ENCODE measurements at places on chromosomes 5 and 9.
A peak's percentile ranks its signal among the peaks of the same experiment; 100 is the strongest.

- no peak for DNase-seq
Measured at GRCh38 chr5:100647461-100648230, 112.5 kb downstream of the FAM174A start.

GRCh38 chr5:152151113-152151512 lies 226.5 kb upstream of the GLRA1 start:
- DNase-seq: no peak

DNA sequence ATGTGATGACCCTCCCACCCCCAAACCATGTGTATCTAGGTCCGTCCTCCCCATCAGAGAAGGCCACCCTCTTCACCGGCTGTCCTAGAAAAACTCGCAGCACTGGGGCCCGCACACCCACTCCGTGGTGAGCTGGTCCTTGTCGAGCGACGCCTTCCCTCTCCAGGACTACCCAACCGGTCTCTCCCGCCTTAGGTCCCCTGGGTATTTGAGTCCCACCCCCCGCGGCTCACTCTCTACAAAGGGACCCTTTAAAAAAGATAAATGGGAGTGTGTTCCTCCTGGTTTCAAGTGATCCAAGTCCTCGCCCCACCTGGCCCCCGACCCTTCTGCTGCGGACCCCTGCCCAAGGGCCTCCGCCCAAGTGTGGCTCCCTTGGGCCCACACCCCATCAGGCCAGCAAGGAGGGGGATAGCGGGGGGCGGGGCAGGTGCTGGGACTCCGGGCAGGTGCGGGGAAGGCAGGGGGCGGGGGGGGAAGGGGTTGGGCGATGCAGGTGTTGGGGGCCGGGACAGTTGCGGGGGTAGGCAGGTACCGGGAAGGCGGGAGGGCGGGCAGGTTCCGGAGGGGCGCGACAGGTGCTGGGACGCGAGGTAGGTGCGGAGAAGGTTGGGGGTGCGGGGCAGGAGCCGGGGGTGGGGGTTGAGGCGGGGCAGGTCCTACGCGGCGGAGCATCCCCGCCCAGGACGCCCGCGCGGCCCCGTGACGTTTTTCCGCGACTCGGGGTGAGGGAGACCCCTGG lies 970 bp upstream of the ARRDC1 start:
- DNase-seq: no peak

- DNase-seq: no peak
Measured at GRCh38 chr9:134295746-134296250, 30.5 kb upstream of the RXRA start.

GRCh38 chr9:126962336-126962735 lies 47.8 kb downstream of the RALGPS1 start:
- no peak for DNase-seq

DNA sequence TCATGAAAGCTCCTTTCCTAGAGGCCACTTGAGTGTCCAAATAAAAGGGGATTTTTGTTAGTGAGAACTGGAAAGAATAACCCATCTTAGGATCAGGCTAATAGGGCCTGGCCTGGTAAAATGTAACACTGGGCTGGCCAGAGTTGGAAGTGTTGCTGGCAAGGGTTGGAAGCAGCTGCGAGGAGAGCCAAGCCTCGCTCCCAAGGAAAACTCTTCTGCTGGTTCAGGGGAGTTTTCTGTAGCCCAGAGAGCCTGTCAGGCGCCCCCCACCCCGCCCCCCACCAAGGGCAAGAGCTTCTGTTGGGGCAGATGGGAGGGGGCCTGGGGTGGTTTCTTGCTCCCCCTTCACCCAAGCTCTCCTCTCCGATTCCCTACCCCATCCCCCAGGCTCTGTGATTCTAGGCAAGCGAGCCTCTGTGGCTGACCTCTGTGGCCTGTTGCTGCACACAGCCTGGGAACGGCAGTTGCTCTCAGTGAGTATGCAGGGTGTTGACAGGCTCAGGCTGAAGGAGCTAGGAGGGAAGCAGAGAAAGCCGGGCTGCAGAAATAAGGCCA lies 547.8 kb downstream of the CCDC171 start:
- no peak for DNase-seq

GRCh38 chr5:147190331-147190730 lies 44.5 kb upstream of the STK32A start:
- DNase-seq: no peak

GRCh38 chr5:123099514-123100151 lies 10.6 kb downstream of the PRDM6 start:
- DNase-seq: no peak

- DNase-seq: no peak
Measured at GRCh38 chr5:162283609-162284008, 216.0 kb downstream of the GABRG2 start.

DNA sequence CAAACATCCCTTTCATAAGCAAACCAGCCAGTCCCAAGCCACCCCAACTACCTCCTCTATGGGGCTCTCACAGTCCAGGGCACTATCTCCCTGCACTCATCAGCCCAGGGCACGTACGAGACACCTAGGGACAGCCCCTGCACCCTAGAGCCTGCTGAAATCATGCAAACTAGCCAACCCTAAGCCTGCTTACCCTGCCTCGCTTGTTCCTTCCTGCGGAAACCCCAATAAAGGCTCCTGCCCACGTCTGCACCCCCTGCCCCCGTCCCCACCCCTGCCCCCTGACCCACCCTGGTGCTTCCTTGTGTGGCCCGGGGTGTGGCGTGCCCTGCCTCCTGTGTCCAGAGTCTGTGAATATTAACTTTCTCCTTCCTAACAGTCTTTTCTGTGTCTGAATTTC lies 135.9 kb downstream of the GADD45G start:
- no peak for DNase-seq

- no peak for DNase-seq
Measured at GRCh38 chr5:10461041-10461440, 19.4 kb downstream of the ROPN1L start.

GRCh38 chr9:121066850-121067249 lies 7.9 kb upstream of the CNTRL start:
- no peak for DNase-seq

- peak; percentile 11 for DNase-seq
Measured at GRCh38 chr9:88355166-88355565, 33.1 kb upstream of the SPIN1 start.

GRCh38 chr5:32559411-32559810 lies 25.9 kb upstream of the SUB1 start:
- DNase-seq: no peak

GRCh38 chr9:4548811-4549725 lies 58.8 kb downstream of the SLC1A1 start:
- DNase-seq: no peak

DNA sequence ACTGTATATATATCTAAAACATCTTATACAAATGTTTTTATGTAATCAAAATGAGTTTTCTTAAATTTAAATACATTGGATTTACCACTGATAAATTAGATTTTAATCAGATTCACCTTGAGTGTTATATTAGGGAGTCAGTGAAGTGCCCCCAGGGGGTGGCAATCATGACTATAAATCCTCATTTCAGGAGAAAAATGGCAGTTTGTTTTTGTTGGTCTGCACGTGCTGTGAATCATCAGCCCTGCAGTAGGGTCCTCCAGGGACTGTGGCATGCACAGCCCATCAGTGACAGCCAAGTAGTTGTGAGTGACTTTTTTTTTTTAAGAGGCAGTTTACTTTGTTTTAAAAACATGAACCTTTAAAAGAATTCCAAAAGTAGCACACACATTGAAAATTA lies 65.2 kb downstream of the ZSWIM6 start:
- no peak for DNase-seq

DNA sequence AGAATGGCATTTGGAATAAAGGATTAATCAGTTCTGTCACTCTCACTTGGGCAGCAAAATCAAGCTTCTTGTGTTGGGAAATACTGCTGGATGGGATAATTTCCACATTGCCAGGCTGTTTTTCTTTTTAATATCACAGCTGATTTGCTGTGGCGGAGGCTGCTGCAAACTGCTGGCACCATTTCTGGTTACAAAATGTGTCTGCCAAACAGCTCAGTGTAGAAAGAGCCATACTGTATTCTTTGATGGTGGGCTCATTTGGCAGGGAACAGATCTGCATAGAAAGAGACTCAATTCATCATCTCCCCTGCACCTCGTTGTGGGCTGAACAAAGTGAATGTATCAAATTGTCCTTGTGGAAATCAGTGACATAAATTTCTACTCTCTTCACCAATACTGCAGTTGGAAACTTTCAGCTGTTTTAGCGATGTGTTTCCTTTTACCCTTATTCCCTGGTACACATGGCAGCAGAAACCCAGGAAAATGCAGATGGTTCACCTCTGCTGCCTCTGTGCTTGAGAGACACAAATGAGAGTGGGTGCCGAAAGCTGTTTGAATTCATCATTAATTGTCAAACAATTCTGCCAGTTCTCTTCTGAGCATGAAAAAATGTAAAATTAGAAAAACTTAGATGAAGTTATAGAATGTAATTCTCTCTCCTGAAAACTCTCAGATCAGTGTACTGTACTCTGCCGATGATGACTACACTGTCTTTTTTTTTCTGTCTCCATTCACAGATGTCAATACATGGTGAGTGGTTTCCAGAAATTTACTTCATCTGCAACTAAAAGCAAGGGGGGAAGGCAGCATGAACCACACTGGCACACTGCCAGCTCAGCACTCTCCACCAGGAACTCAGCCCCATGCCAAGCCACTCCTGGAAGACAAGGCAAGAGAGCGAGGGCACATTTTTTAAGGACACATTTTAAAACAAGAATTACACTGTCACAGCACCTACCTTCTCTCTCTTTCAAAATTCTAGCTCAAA lies 75.0 kb downstream of the HMHB1 start:
- no peak for DNase-seq

- DNase-seq: no peak
Measured at GRCh38 chr5:6820851-6821479, 107.7 kb downstream of the TENT4A start.

GRCh38 chr5:151085517-151086041 lies 4.7 kb upstream of the TNIP1 start:
- no peak for DNase-seq

DNA sequence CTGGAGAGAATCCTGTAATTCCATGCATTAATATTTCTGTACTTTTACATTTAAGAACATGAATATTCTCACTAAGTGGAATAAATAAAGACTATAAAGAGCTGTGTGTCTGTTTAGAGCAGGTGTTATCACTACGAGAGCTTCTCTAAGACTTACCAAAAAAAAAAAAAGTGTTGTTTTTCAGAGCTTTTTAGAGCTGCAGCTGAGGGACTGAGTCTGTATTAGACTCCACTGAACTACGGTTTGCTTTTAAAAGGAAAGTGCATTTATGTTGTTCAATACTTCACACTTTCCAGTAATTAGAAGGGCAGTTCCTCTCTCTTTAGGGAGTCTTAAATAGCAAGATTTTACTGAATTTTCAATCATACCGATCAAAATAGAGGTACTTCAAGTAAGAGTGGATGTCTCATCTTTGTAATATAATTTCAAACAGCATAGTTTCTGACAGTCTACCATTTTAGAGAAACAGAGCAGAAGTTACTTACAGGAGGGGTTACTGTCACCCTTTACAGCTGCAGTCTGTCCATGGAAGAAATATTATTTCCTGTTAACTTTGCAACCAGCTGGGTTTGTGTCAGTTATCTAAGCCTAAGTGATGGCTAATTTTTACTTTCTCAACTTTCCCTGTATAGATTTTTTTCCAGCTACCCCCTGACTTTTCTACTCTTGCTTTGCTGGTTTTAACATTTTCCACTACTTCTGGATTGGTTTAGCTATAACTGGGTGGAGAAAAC lies 2.4 kb downstream of the SYK start:
- DNase-seq: no peak

GRCh38 chr5:128491291-128491690 lies 46.8 kb downstream of the FBN2 start:
- DNase-seq: no peak

DNA sequence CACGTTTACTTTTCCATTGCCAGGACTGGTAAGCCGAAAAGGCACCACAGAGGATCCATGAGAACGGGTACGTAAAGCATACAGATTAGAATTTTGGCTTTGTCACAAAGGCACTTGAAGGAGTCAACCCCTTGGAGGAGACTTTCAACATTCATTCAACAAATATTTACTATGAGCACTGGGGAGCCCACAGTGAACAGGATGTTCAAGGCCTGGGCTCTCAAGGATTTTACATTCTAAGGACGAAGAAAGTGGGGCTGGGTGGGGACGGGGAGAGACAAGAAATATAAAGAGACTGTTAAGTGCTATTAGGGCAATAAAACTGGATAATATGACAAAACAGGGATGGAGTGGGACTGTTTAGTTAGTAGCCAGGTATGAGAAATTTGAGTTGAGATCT lies 66.0 kb downstream of the KLF4 start:
- no peak for DNase-seq

- DNase-seq: no peak
Measured at GRCh38 chr9:127346584-127346983, 50.4 kb upstream of the SLC2A8 start.

DNA sequence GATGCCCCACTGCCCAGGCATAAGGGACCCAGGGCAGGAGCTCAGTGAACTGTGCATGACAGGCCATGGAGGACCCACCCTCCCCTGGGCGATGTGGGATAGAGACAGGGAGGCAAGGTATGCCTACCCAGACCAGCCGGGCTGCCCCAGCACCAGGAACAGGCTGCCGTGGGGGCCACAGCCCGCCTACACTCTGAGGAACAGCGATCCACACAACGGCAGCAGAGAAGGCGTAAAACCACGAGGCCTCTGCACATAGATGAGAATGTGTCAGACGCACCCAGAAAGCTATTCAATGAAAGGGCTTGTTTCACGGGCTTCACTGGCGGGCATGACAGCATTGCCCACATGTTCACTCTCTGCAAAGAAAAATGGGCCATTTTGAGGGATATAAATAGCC lies 49.5 kb downstream of the SEMA4D start:
- no peak for DNase-seq

- no peak for DNase-seq
Measured at GRCh38 chr9:24608599-24608998, 62.9 kb upstream of the IZUMO3 start.

DNA sequence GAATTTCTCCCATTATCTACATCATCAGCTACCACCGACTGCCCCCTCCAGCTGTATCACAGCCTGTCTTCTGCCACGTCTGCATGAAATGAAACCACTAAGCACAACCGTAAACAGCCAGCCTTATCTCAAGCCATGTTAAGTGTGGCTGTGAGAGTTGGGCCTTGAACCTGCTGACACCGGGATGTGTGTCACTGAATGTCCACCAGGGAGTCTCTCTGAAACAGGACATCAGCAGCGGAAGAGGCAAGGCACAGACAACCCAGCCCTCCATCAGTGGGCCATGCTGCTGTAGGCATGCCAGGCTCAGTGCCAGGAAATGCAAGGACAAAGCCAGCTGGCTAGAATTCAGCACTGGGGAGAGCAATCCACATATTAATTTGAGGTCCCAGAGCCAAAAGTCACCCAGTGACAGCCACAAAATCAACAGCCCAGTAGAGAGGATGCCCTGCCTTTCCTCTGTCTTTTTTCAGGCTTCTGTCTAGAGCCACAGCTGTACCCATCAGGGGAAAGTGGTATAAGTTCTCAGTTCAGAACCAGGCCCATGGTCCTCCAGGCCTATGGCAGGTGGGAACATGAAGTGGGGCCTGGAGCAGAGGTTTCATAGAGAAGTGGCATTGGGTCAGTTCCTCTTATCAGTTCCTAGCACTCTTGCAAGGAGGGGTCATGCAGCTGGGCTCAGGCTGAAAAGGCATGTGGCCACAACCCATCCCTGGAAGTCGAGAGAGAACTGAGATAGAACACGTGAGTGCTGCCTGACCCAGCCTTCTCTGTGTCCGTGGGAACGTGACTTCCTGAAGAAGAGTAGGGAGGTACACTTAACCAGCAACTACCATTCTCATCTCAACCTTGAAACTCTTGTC lies 199.4 kb downstream of the ESM1 start:
- DNase-seq: no peak
